Pancreas (tissue), 10 donors: ENCODE measurements at places on chromosomes 12 and 14. TPM values are rescaled to one million over a fixed set of nuclear protein-coding genes. Genes with fewer than 3 reads are reported as not detected.

DNA sequence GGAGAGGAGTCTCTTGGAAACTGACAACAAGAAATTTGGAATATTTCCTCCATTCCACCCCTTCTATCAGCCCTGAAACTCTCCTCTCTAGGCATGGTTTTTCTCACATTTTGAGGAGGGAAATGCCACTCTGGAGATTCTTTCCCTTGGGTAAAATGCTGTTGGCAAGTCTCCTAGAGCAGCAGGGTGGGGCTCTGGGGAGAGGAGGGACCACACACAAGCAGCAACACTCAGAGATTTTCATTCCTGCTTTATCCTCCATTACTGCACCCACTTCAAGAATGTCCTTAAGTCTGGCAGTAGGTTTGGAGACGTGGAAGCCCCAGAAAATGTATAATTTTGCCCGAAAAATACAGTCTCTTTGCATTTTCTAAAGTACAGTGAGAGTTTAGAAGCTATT is 130.8 kb upstream of the FLRT2 start:
- no peaks in the 10 kb centered on the region for H3K36me3 ChIP-seq
- H3K4me3 ChIP-seq = no peak overlapping the region
- H3K27ac ChIP-seq = no peak overlapping the region
- no peaks in the 10 kb centered on the region for H3K27me3 ChIP-seq

DNA sequence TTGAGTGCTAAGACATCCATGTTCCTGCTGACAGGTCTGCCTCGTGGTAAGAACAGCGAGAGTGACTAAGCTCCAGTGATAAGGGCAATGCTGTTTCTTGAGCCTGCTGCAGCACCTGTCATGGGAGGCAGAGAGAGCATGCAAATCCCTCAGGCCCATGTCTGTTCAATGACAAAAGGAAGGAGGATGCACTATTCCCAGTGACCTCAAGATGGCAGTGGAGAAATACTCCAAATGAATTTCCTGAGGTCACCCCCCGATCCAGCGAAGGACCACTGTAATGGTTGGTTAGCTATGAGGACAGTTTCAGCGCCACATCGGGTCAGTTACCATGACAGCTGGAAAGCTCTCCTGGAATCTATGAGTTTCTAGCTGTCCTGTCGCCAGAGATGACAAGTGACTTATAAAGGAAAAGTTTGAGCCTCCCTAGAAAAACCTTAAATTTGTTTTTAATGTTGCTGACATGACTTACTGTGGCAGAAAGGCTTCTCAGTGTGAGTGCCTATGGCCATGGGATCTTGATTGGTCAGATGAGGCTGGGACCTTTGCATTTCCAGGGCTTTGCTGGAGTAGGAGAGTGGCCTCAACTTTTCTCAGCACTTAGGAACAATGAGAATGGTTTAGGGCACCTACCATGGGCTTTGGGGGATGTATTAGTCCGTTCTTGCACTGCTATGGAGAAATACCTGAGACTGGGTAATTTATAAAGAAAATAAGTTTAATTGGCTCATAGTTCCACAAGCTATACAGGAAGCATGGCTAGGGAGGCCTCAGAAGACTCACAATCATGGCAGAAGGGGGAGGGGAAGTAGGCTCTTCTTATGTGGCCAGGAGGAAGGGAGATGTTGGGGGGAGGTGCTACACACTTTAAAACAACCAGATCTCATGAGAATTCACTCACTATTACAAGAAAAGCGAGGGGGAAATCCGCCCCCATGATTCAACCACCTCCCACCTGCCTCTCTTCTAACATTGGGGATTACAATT is 88.0 kb upstream of the TMEM260 start:
- no peaks in the 10 kb centered on the region for H3K4me1 ChIP-seq
- H3K36me3 ChIP-seq = no peaks in the 10 kb centered on the region
- H3K27me3 ChIP-seq = no peaks in the 10 kb centered on the region
- no peak overlapping the region for H3K4me3 ChIP-seq
- DNase-seq = no peak
- no peak overlapping the region for H3K27ac ChIP-seq

The PAN2 gene
- total RNA-seq = 50.6 TPM

DNA sequence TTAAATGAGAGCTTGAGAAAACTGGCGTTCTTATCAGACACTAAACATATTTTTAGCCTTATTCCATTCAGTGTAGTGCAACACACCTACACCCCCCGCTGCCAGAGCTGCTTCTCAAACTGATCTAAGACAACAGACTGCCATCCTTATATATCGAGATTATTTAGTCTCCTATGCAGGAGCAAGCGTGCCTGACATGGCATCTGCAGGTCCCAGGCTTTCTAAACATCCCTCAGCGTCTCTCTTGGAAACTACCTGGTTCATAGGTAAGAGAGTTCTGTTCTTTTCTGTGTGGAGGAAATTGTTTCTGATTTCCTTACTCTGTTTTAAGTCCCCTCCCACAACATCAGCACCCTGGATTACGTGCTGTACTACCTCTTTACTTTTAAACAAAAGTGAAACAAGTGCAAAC is 117.1 kb upstream of the PTPRB start:
- DNase-seq = no peak
- no peak overlapping the region for H3K27ac ChIP-seq
- H3K4me3 ChIP-seq = no peak overlapping the region
- no peaks in the 10 kb centered on the region for H3K27me3 ChIP-seq
- no peaks in the 10 kb centered on the region for H3K36me3 ChIP-seq

The FSCB gene
- not detected for total RNA-seq

DNA sequence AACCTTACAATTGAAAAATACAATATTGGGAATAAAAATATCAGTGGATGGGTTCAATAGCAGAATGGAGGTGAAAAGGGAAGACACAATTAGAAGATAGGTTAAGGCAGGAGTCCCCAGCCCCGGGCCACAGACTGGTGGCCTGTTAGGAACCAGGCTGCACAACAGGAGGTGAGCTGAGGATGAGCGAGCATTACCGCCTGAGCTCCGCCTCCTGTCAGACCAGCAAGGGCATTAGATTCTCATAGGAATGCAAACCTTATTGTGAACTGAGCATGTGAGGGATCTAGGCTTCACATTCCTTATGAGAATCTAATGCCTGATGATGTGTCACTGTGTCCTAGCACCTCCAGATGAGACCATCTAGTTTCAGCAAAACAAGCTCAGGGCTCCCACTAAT is 27.3 kb upstream of the ST8SIA1 start:
- H3K27me3 ChIP-seq = no peaks in the 10 kb centered on the region
- no peaks in the 10 kb centered on the region for H3K4me1 ChIP-seq
- no peak overlapping the region for H3K4me3 ChIP-seq
- no peaks in the 10 kb centered on the region for H3K36me3 ChIP-seq
- DNase-seq = no peak

The A2M gene
- total RNA-seq = 57.3 TPM

DNA sequence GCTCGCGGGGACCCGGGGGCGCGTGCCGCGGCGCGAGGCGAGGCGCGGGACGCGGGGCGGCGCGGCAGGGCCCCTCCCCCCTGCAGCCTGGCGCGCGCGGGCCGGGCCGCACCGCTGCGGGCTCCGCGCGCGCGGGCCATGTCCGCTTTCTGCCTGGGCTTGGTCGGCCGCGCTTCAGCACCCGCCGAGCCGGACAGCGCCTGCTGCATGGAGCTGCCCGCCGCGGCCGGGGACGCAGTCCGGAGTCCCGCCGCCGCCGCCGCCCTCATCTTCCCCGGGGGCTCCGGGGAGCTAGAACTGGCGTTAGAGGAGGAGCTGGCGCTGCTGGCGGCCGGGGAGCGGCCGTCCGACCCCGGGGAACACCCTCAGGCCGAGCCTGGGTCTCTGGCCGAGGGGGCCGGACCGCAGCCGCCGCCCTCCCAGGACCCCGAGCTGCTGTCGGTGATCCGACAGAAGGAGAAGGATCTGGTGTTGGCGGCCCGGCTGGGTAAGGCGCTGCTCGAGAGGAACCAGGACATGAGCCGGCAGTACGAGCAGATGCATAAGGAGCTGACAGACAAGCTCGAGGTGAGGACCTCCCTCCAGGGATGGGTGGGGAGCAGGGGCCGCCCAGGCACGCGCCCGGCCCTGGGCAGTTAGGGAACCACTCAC is 820 bp downstream of the BICDL1 start:
- no peak overlapping the region for H3K27ac ChIP-seq
- H3K4me3 ChIP-seq = peak overlapping the region; percentile 74
- DNase-seq = peak; percentile 85
- peaks cover 5% of the 10 kb centered on the region for H3K4me1 ChIP-seq
- no peaks in the 10 kb centered on the region for H3K36me3 ChIP-seq

The ARHGDIB gene
- 6.5 TPM for total RNA-seq

GRCh38 chr12:12560587-12561370 is 1.9 kb downstream of the DUSP16 start:
- H3K27ac ChIP-seq = peak overlapping the region; percentile 100
- H3K4me3 ChIP-seq = peak overlapping the region; percentile 70

- no peak for DNase-seq
- H3K27ac ChIP-seq = no peak overlapping the region
- H3K27me3 ChIP-seq = no peaks in the 10 kb centered on the region
- no peak overlapping the region for H3K4me3 ChIP-seq
- no peaks in the 10 kb centered on the region for H3K36me3 ChIP-seq
Observed at GRCh38 chr12:90695415-90695814, 259.6 kb downstream of the CCER1 start.

DNA sequence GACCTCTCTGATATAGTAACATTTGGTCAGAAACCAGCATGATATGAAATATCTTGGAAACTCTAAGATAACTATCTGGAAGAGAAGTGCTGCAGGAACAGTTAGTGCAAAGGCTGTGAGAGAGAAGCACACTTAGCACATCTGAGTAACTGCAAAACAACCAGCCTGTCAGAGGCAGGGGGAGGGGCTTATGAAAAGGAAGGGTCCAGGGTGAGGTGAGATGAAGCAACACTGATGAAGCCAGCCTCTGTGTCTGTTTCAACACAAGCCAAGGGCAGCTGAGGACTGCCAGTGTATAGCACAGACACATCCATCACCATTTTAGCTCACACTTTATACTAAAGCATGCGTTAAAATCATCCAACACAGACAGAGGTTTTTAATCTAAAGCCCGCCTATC is 37.4 kb upstream of the OVCH1 start:
- H3K27me3 ChIP-seq = no peaks in the 10 kb centered on the region
- H3K27ac ChIP-seq = no peak overlapping the region
- H3K4me3 ChIP-seq = no peak overlapping the region
- DNase-seq = no peak
- H3K4me1 ChIP-seq = no peaks in the 10 kb centered on the region

The ESRRB gene
- total RNA-seq = 0.16 TPM

The CFAP54 gene
- total RNA-seq = 0.14 TPM

DNA sequence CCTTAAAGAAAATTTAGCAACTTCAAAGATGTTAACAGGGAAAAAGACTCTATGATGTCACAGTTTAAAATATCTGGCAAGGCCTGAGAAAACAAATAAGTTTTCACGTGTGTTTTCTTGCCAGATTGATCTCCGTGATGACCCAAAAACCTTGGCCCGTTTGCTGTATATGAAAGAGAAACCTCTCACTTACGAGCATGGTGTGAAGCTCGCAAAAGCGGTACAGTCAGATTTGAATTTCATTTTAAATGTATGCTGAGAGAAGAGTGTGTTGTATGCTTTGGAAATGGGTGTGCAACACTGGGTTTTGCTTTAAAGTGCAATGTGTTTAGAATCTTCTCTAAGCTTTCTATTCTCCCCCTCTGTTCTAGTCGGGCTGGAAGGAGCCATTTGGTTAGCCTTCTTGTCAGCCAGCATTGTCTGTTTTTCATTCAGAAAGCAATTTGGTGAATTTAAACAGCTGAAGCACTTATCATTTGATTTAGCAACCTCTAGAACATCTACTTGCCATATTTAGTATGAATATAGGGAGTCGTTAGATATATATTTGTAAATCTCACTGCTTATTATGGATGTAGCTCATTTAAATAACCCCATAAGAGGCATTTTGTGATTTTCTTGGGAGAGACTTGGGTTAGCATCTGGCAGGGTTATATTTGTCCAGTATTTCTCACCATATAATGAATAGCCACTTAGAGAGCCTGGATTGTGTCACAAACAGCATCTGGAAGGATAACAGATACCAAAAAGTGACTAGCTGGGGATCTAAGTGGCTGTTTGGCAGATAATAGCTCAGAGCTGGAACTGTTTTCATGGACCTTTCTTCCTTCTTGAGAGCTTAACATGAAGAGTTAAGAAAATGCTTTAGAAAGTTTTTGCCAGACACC is 35.5 kb downstream of the GPHB5 start:
- no peaks in the 10 kb centered on the region for H3K4me1 ChIP-seq
- H3K36me3 ChIP-seq = no peaks in the 10 kb centered on the region
- no peaks in the 10 kb centered on the region for H3K27me3 ChIP-seq
- H3K4me3 ChIP-seq = no peak overlapping the region
- no peak for DNase-seq
- no peak overlapping the region for H3K27ac ChIP-seq
